ENCODE measurements at places on chromosomes 5 and 9. TPM values are rescaled to one million over a fixed set of nuclear protein-coding genes. Genes with fewer than 3 reads are reported as not detected.

- no peak overlapping the region for H3K4me3 ChIP-seq
These were observed 267.9 kb upstream of the PDE4D start for GRCh38 chr5:60161340-60161934.

DNA sequence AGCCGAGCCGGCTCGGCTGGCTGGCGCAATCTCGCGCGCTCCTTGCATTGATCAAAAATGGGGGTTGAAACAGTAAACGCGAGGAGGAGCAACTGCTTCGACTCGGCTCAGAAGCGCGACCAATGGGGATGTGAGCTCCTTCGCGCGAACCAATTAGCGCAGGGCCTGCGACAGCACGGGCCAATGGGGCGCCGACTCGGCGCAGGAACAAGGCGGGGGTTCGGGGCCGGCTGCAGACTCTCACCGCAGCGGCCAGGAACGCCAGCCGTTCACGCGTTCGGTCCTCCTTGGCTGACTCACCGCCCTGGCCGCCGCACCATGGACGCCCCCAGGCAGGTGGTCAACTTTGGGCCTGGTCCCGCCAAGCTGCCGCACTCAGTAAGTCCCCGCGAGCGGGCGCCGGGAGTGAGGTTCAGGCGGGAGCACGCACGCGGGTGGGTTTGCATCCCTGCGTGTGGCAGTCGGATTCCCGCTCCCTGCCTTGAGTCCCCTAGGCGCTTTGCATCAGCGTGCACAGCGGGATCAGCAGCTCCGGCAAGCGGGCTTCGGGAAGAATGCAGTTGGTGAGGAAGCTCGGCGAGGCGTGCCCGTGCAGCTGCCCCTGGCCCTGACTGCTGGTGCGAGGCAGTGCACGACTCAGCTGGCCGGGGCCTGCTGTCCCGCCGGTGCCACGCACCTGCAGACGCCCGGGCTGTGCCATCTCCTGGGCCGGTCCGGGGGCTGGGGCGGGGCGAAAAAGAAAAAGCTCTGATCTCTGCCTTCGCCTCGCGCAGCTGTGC lies at the start of gene PSAT1:
PSAT1 (plus strand) TSS at position 233 of the 779 bp plus-strand sequence; CDS start at position 319, 86 bp downstream.
- peaks cover 6% of the 10 kb centered on the region for H3K36me3 ChIP-seq
- peak within 1 kb of the TSS; percentile 53 for H3K27ac ChIP-seq
- DNase-seq: peak; percentile 79
- H3K27me3 ChIP-seq: peaks cover 4% of the 10 kb centered on the region
- peaks cover 25% of the 10 kb centered on the region for H3K4me1 ChIP-seq

- peaks cover 6% of the 10 kb centered on the region for H3K27me3 ChIP-seq
- DNase-seq: no peak
- no peaks in the 10 kb centered on the region for H3K36me3 ChIP-seq
- H3K4me3 ChIP-seq: no peak overlapping the region
- H3K27ac ChIP-seq: no peak overlapping the region
These were observed 273.2 kb upstream of the PANK3 start for GRCh38 chr5:168852329-168852728.

- no peak overlapping the region for H3K4me3 ChIP-seq
- peaks cover 37% of the 10 kb centered on the region for H3K36me3 ChIP-seq
- DNase-seq: no peak
- no peaks in the 10 kb centered on the region for H3K4me1 ChIP-seq
- H3K27ac ChIP-seq: no peak overlapping the region
These were observed 71.6 kb downstream of the PKD2L2 start for GRCh38 chr5:137960819-137961218.

DNA sequence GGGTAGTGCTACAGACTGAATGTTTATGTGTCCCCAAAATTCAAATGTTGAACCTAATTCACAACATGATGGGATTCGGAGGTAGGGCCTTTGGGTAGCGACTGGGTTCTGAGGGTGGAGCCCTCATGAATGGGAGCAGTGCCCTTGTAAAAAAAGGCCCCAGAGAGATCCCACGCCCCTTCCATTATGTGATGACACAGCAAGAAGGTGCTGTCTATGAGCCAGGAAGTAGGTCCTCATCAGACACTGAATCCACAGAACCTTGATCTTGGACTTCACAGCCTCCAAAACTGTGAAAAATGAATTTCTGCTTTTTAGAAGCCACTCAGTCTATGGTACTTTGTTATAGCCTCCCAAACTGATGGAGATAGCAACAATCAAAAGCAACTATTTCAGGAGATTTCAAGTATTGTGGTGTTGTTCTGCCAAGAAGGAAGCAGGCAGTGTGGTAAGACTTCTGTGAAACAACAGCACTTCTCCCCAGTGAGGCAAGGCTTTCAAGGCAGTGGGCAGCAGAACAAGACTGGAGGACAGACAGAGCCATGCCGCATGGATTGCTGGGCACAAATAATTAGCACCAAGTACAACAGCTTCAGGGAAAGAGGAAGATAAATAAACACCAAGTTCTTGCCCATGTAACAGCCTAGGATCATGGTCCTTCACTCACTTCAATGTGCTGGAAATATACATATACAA lies 76.1 kb downstream of the OR2K2 start:
- no peak for DNase-seq
- H3K4me1 ChIP-seq: peaks cover 9% of the 10 kb centered on the region
- H3K27me3 ChIP-seq: no peaks in the 10 kb centered on the region

ZFP2 gene
- polyA plus RNA-seq: 6.0 TPM

Measured in left lung (tissue), 14 donors.